ENCODE measurements at places on chromosomes 2 and 18.

- no peak for DNase-seq
Observed at GRCh38 chr2:42562474-42563144, 5.8 kb upstream of the MTA3 start.

DNA sequence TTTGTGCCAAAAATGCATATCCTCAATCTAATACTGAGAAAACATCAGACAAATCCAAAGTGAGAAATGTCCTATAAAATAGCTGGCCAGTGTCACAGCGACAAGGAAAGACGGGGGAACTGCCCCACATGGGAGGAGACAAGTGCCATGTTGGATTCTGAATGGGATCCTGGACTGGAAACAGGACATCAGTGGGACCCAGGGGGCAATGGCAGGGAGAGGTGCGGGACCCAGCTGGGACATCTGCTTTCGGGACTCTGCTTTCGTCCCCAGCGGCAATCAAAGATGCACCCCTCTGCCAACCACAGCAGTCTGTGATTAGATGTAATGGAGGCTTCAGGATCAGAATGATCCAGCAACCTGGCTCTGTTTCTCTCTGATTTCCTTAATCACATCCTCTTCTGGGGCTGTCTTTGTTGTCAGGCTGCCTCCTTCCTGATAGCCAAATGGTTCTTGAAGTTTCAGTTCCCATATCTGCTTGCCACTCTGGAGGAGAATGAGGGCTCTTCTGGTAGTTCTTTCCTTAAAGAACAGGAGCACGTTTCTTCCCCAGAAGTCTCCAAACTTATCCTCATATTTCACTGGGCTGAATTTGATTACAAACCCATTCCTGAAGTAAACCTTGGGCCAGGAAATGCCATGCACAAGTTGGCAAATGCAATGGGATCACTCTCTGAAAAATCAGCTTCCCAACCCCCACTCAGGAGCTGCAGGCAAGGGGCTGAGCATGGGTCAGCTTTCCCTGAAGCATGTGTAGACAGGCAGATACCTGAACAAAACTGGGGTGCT lies 13.6 kb upstream of the PROC start:
- no peak for DNase-seq

- DNase-seq, result no peak
Observed at GRCh38 chr18:58218117-58218516, 174.1 kb downstream of the NEDD4L start.

GRCh38 chr2:233451950-233452349 lies 97.7 kb downstream of the DGKD start:
- DNase-seq, result no peak

DNA sequence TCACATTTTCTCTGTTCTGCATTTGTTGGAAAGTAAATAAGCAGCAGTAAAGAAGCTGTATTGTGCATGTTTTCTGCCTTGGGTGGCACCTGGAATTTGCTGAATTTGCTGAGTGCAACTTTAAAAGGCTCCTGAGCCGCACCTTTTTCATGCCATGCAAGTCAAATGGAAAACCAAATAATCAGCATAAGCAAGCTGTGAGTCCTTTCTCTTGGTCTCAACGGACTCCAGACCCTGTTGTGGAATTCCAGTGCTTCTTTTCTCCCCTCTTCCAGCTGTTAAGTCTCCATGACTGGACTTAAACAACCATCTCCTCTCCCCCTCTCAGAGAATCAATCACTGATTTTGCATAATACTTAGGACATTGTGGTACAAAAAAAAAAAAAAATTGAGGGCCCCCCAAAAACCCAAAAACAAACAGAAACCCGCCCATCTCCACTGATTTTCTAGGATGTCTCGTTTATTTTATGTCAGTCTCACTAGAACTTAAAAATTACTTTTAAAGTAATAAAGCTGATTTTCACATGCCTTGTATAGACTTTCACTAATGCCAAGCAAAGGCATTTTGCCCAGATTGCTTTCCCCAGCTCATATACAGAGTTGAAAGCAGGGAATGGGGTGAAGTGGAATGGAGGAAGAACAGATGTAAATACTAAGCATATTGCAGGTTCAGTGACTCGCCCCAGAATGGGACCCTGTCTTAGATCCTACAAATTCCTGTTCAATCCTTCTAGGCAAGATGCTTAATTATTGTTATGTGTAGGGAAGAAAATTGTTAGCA lies 5.1 kb upstream of the CETN1 start:
- DNase-seq, result peak; percentile 59

GRCh38 chr2:33377048-33377447 lies 99.4 kb upstream of the RASGRP3 start:
- no peak for DNase-seq

All from iPS DF 19.7 (cell line).